CD4-positive, CD25-positive, alpha-beta regulatory T cell (primary cell): ENCODE measurements at places on chromosomes 6 and 20.

DNA sequence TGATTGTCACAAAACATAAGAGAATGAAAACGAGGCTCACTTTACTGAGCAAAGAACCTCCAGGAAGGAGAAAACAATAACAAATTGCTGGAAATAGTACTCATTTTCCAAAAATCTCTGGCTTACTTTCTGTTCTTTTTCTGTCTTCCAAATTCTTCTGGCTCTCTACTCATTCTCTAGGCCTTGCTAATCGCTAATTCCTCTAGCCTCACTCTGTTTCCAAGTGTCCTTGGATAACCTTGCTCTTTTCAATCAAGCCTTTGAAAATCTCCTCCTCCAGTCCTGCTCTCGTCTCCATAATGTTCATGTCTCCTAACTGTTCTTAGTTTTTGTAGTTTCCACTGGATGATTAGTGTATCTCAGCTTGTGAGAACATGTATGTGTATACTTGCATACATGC is 96.2 kb upstream of the MAP7 start:
- no peak for DNase-seq

DNA sequence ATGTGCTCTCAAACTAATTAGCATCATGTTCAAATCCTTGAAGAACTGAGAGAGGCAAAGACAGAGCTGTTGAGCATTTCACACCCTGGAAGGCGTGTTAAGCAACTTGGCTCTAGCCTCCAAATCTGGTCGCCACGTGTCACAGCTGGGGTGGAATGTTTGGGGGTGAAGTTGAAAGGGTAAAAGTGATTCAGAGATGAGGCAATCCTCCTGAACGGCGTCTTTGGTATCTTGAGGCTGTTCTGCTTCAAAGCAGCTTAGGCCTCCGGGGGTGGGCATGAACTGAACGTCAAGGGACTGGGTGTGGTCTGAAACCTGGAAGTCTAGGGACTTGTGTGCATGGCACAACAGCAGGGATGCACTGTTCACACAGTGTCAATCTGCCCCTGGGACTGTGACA is 62.3 kb downstream of the TRAM2 start:
- DNase-seq: no peak

DNA sequence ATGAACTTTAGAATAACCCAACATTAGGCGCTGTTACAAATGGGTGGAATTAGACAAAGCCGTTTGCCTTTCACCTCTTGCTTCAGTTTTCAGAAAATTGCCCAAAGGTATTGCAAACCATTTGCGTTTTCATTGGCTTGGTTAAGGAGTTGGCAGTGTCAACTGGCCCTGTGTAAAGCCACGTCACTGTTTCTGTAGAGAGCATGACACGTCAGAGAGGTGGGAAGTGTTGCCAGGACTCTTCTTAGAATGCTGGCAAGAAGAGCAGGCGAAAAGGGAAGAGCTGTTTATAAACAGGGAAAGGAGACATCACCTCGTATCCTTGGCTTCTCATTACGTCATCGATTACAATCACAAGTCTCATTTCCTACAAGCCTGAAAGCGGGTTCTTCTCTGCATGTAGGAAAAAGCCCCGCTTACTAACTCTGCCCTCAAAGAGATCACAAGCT is 4.2 kb upstream of the IRF4 start:
- DNase-seq: no peak

- DNase-seq: no peak
Measured at GRCh38 chr6:148291876-148292275, 50.8 kb upstream of the SASH1 start.

- DNase-seq: no peak
Measured at GRCh38 chr6:125807293-125807692, 16.5 kb downstream of the NCOA7 start.

DNA sequence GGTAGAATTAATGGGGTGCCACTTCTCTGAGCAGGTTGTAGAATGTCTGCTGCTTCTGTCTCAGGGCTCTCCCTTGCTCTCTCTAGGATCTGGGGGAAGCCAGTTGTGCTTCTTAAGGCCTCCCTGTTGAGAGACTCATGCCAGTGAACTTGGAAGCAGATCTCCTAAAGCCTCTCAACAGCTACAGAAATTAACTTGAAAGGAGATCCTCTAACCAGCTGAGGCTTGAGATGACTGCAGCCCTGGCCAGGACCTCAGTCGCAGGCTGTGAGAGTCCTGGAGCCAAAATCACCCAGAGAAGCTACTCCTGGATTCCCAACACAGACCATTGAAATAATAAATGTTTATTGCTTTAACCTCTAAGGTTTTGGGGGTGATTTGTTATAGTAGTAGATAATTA is 180.2 kb upstream of the MARCKS start:
- no peak for DNase-seq

DNA sequence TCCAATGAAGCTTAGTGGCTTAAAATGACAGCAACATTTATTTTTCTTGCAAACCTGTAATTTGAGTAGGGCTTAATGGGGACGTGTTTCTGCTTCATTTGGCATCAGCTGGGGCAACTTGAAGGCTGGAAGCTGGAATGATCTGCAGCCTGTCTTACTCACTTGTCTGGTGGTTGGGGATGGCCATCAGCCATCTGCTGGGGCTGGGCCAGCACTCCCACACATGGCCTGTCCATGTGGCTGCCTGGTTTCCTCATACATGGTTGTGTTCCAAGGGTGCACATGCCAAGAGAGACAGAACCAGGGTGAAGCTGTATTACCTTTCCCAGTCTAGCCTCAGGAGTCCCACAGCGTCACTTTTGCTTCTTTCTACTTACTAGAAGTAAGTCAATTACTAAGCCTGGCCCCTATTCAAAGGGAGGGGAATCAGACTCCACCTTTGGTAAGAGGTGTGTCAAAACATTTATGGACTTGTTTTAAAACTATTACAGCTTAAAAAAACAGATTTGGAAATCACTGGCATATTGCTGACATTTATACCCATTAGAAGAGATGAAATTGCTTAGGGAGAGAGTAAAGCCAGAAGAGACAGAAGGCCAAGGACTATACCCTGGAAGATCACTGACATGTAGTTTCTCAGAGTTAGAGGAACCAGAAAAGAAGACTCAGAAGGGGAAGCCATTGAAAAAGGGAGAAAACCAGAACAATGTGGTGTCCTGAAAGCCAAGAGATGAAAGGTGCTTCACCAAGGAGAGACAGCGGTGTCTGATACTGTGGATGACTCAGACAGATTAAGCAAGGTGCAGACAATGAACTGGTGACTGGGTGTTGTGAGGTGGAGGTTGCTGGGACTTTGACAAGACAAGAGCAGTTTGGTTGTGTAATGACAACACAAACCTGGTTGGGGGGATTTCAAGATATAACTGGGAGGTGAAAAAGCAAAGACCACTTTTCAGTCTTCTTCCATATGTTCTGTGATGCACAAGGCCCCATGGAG is 345.2 kb downstream of the GJA1 start:
- DNase-seq: no peak

GRCh38 chr20:44166477-44166876 is 20.5 kb downstream of the JPH2 start:
- no peak for DNase-seq

DNA sequence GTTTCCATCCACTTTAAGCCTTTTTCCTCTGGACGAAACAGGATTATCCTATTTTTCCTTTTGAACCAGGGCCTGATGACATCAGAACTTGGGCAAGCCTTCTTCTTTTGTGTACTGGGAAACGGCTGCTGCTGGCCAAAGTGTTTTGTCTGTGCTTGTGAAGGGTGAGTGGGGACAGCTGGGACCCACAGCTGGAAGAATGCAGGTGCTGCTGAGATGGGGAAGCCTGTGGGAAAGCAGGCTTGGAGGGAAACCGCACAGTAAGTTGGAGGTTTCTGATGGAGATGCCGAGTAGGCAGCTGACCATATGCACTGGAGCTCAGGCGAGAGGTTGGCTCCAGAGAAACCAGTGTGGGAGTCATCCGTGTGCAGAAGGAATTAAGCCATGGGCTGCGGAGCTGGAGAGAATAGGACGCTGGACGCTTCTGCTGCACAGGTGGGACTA is 8.5 kb upstream of the PSMG4 start:
- no peak for DNase-seq

GRCh38 chr20:52470561-52470960 is 279.0 kb upstream of the ZFP64 start:
- DNase-seq: no peak

- no peak for DNase-seq
Measured at GRCh38 chr6:164185471-164185871, 771.0 kb downstream of the QKI start.

DNA sequence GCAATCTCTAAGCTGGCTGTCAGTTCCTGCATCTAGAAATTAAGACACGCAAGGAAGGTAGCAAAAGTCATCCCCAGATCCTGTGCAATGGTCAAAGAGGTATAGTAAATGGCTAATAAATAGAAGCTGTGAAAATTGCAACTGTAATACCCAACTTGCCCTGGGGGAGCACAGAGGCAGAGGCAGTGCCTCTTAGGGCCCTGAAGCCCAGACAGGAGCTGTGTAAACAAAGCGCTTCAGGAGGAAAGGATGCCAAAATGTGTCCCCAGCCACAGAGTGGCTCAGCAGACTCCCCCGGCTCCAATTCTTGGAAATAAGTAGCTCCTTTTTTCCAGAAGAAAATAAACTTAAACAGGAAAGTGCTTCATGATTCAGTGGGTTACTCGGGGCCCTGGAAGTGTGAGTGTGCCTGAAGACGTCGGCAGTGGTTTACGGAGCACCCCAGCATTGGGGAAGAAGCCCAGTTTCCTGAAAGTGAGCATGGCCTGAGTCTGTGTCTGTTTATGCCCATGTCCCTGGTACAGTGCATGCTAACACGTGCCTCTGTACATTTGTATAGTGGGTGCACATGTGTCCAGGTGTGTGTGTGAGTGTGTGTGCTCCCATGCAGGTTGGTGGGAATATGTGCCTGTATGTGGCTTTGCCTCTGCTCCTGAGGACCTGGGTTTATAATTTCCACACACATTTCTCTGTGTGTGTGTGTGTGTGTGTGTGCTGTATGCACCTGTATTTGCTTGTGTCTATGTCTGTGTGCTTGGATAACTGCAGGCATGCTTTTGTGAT is 246.7 kb downstream of the MAFB start:
- no peak for DNase-seq

DNA sequence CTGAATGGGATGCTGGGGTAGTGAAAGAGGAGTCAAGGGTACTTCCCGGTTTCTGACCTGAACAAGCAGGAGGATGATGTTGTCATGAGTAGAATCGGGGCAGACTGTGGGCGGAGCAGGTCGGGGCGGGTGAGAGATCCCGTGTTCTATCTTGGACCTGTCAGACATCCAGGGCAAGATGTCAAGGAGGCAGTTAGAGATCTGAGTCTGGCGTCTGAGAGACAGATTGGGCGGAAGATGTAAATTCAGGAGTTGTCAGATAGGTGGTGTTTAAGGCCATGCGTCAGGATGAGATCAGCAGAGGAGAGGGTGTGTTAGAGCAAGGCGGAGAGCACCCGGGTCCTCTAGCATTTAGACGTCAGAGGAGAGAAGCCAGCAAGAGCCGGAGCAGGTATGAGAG is 115.5 kb downstream of the DLGAP4 start:
- DNase-seq: no peak
